Fibroblast of lung (primary cell): ENCODE measurements at places on chromosomes 12 and 14. TPM values are rescaled to one million over a fixed set of nuclear protein-coding genes. Genes with fewer than 3 reads are reported as not detected.
A peak's percentile ranks its signal among the peaks of the same experiment; 100 is the strongest.

DNA sequence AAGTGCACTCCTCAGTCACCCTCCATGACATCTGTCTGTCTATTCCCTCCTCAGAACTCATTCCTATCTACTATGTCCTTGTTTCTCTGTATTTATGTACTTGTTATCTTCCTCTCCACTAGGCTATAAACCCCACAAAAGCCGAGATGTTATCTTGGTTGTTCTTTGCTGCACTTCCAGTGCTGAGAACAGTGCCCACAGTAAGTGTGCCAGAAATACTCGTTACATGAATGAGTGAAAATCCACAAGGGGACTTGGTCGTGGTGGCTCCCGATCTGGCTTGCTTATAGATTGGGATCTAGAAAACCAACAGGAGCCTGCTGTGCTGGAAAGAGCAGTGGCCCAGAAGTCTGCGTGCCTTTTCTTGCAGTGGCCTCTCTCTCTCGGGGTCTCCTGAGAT lies 111.9 kb upstream of the PRMT8 start:
- no peaks in the 10 kb centered on the region for H3K4me1 ChIP-seq
- H3K27ac ChIP-seq, result no peak overlapping the region
- H3K36me3 ChIP-seq, result no peaks in the 10 kb centered on the region
- H3K27me3 ChIP-seq, result no peaks in the 10 kb centered on the region
- no peak overlapping the region for H3K4me3 ChIP-seq

GRCh38 chr12:106957583-106957982 lies 1.9 kb downstream of the TMEM263 start:
- H3K4me3 ChIP-seq, result peak overlapping the region; percentile 62
- H3K27ac ChIP-seq, result no peak overlapping the region
- H3K27me3 ChIP-seq, result no peaks in the 10 kb centered on the region
- H3K4me1 ChIP-seq, result no peaks in the 10 kb centered on the region
- DNase-seq, result no peak
- H3K36me3 ChIP-seq, result peaks cover 1% of the 10 kb centered on the region

GRCh38 chr14:76138119-76138757 lies 13.5 kb upstream of the GPATCH2L start:
- H3K36me3 ChIP-seq, result no peaks in the 10 kb centered on the region
- H3K27me3 ChIP-seq, result peaks cover 28% of the 10 kb centered on the region
- no peak overlapping the region for H3K27ac ChIP-seq
- DNase-seq, result no peak
- H3K4me1 ChIP-seq, result no peaks in the 10 kb centered on the region

Gene KRT83
- total RNA-seq, result not detected in 2 replicates

Gene WIF1
- under 0.01 TPM in 1 of 2 replicates, not detected in the other for total RNA-seq

DNA sequence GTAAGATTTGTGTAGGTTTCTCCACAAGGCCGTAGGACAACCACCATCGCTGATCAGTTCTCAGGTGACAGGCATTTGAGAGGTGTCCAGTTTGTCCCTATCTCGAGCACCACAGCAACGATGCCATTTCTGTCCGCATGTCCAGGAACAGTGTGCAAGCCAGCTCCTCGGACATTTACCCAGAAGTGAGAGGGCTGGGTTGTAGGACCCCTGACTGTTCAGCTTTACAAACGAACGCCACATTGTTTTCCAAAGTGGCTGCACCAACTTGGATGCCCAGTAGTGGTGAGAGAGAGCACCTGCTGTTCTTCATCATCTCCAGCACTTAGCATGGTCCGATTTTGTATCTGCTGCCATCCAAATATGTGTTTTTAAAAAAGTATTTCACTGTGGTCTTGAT lies 38.6 kb downstream of the CYP46A1 start:
- H3K27ac ChIP-seq, result no peak overlapping the region
- H3K36me3 ChIP-seq, result no peaks in the 10 kb centered on the region
- no peaks in the 10 kb centered on the region for H3K4me1 ChIP-seq

DNA sequence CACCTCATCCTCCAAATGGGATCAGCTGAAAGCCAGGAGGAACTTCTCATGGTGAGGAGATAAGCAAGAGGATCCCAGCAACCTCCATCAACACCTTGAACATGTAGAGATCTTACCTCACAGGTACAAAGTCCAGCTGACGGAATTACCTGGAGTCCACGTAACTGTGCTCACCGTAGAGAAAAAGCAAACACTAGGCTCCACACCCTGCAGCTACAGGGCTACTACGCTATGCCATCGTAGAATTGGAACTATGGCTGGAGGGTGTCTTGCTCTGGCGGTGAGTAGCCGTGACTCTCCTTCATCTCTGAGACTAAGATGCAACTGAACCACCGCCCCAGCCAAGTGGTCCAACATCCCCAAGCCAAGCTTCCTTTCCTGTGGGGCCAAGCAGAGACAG lies 50.5 kb downstream of the CRY1 start:
- no peaks in the 10 kb centered on the region for H3K27me3 ChIP-seq
- no peaks in the 10 kb centered on the region for H3K4me1 ChIP-seq
- H3K27ac ChIP-seq, result no peak overlapping the region
- H3K4me3 ChIP-seq, result no peak overlapping the region
- no peaks in the 10 kb centered on the region for H3K36me3 ChIP-seq

Gene ADCY6
- 34.7 and 53.2 TPM in 2 replicates for total RNA-seq

DNA sequence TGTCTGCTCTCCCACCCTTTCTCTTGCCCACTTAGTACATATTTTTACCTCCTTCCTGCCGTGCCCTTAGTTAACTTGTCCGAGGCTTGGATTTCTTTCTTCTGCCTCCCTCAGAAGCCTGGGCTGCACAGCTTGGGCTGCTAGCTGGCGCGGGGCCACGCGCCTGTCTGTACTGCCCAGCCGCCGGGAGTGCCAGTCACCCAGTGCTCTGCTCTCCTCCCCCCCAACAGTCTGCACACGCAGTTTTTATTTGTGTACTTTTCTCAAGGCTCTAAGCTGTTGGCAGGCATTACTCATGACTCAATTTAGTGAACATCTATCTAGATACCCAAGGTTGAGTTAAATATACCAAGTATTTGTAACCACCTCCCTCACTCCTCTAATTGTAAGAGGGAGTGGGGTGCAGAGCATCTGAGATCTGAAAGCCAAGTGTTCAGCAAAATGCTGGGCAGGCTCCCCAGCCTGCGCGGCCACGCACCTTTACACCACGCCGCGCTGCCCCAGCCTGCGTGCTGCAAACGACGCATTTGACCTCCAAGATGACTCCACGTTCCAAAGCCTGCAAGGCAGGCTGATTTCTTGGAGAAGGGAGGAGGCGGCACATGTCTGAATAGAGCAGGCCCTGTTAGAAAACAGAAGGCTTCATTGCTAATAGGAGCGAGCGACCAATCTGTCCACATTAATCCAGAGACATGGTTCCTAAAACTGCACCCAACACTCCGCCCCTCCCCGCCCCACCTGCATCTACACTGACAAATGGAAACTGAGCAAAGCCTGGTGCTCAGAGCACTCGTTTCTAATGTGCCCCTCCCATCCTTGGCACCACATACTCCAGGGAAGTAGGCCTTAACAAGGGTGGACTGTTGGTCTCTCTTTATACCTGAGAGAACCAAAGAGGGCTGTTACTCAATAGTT lies 18.2 kb upstream of the CACNA2D4 start:
- H3K4me3 ChIP-seq, result no peak overlapping the region
- peaks cover 7% of the 10 kb centered on the region for H3K4me1 ChIP-seq
- H3K27me3 ChIP-seq, result no peaks in the 10 kb centered on the region
- peak; percentile 87 for DNase-seq

DNA sequence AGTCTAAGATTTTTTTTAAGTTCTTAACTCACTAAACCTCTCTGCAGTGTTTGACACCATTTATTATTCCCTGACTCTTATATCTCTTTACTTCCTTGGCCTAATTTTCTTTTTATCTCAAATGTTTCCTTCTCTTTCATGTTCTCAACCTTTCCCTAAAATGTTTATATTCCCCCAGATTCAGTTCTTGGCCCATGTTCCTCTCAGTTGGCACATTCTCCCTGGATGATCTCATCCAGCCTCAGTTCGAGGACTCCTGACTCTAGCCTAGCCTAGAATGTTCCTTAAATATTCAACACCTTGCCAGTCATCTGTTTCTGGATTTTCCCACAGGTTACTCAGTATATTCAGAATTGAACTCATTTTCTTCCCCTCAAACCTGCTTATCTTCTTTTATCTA lies 81.3 kb downstream of the SCN8A start:
- H3K27me3 ChIP-seq, result no peaks in the 10 kb centered on the region
- H3K4me1 ChIP-seq, result no peaks in the 10 kb centered on the region
- H3K27ac ChIP-seq, result no peak overlapping the region
- H3K4me3 ChIP-seq, result no peak overlapping the region
